ENCODE measurements at places on chromosomes 1 and 21. TPM values are rescaled to one million over a fixed set of nuclear protein-coding genes. Genes with fewer than 3 reads are reported as not detected.

Gene SH2D1B
- total RNA-seq = not detected

Gene TPTE
- total RNA-seq = not detected

Gene CFAP298
- 25.3 TPM for total RNA-seq

Gene CD1E
- not detected for total RNA-seq

Gene NBPF4
- total RNA-seq = not detected

Gene OR6K2
- total RNA-seq = not detected

Gene FALEC
- not detected for total RNA-seq

All from epithelial cell of umbilical artery (primary cell).